SK-MEL-5 (cell line): ENCODE measurements at places on chromosomes 3 and 15. TPM values are rescaled to one million over a fixed set of nuclear protein-coding genes. Genes with fewer than 3 reads are reported as not detected.

DNA sequence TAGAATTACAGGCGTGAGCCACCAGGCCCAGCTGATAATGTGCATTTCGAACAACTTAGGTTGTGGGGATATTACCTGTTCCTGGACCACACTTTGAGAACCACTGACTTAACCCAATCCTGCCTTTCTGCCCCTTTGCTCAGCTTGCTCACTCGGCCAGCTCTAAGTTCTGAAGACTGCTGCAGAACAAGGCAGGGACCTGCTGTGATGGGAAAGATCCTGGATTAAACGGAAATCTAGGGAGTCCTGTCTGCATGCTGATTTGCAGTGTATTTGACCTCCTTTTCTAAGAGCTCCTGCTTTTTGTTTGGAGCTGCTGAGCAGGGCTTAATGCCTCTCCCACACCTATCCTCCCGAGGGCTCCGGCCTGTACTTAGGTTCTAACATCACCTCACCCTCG, 2.9 kb downstream of the LTK start:
- DNase-seq: no peak

Gene PIGB
- total RNA-seq: 24.3 and 24.6 TPM in 2 replicates

DNA sequence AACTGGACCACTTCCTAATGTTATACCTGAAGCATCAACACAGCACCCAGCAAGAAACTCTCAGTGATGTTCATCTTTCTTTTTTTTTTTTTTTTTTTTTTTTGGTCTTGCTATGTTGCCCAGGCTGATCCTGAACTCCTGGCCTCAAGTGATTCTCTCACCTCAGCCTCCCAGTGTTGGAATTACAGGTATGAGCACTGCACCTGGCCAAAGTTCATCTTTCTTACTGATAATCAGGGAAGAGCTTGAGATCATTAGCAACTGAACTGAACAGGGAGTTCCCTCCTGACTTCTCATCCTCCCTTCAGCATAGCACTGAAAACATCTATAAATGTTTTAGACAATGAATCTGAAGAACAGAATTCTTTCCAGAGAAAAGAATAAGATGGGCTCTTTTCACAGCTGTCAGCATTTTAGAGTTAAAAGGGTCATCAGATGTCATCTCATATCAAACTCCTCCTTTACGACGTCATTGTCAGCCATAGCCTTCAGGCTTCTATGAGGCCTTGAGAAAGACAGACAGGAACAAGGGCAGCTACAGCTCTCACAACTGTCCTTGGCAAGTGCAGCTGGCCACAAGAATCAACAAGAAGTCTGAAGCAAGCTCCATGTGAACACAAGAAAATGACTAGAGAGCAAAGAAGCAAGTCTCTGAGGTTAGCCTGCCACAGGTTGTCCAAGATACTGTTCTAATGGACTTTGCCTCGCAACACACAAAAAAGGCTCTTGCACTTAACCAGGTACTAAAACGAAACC, 33.8 kb downstream of the SCAP start:
- DNase-seq: peak; percentile 43

DNA sequence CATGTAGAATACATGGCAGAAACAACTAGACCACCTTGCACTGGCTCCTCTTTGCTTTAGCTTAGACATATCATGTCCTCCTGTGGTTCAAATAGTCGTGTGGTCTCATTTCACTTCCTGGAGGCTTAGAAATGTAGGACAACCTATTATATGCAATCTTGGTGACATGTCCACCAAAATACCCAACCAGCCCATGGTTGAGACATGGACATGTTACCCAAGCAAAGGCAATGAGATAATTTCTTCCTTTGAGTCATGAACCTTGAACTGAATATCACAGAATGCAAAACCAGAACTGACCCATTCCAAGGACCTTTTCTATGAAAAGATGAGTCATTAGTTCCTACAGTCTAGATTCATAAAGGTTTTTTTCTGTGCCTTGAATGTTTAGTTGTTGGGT, 309.0 kb upstream of the MDFIC2 start:
- no peak for DNase-seq

- DNase-seq: no peak
Measured at GRCh38 chr15:29889542-29890329, 67.5 kb upstream of the TJP1 start.

Gene NUTM1
- total RNA-seq: not detected in 2 replicates

Gene CYP1A2
- total RNA-seq: not detected in 2 replicates

GRCh38 chr3:47299381-47300318, 16.9 kb downstream of the KLHL18 start:
- no peak for DNase-seq

DNA sequence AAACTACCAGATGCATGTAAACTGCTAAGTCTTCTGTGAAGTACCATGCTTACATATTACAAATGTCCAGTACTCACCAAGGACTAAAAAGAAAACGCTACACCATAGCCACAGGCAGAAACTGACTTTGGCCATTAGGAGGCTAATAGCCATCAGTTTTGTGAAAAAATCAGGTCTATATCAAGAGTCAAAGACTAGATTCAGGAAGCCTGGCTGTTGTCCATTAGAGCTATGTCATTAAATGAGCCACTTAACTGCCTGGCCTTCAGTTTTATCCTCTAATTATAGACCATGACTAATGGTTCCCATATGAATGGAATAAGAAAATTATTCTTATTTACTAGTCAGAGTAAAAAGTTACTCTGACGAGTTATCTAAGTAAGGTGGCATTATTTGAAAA, 144.1 kb downstream of the VPS13C start:
- DNase-seq: no peak

GRCh38 chr15:101600035-101600434, 52.1 kb downstream of the TM2D3 start:
- no peak for DNase-seq

Gene ALG1L2
- total RNA-seq: not detected in 2 replicates

Gene DUSP7
- total RNA-seq: 11.9 and 12.6 TPM in 2 replicates

Gene KNG1
- total RNA-seq: not detected in 2 replicates

DNA sequence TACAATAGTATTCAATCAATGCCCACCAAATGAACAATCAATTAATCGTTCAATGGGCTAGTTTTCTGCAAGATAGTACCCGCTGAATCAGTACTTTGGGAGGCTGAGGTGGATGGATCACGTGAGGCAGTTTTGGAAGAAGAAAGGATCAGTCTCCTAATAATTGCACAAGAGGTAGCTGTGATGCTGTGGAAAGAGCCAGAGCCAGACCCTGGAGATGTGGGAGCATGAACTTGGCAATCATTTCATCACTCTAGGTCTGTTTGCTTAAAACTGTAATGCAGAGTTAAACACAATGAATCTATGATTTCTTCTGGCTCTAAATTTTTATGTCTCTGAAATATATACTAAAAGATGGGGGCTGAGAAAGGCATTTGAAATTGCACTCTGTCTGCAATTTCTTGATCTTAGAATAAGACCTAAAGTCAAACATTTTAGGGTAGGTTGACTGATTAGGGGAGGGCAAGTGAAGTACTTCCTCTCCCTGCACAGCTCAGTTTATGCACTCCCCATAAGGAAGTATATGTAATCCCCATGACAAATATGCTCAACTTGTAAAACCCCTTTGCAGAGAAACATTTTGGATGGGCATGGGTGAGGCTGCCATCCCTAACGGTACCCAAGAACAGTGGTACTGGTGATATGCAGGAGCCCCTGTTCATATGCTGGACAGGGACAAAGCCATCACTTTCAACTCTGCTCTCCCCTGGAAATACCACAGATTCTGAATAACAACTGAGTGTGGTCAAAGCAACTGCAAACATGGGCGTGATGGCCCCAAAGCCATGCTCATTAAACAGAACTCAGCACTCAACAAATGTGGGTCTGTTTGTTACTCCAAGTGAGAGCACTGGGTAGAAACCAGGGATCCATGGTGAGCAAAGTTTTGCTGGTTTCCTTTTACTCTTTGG, 28.6 kb upstream of the SPATA12 start:
- DNase-seq: no peak

DNA sequence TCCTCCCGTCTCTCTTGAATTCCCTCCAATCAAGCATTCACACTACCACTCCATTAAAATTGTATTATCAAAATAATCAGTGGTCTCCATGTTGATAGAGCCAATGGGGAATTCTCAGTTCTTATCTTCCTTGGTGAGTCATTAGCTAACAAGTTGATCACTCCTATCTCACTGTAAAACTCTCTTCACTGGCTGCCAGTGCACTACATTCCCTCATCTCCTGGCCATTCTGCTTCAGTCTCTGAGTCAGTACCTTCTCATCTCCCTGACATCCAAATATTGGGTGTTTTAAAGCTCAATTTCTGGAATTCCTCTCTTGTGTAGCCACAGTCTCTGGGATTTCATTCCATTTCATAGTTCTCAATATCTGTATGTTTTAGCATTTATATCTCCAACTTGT, 175.2 kb downstream of the ALDH1A2 start:
- DNase-seq: no peak

GRCh38 chr15:99333413-99333812, 82.1 kb downstream of the LRRC28 start:
- DNase-seq: no peak

DNA sequence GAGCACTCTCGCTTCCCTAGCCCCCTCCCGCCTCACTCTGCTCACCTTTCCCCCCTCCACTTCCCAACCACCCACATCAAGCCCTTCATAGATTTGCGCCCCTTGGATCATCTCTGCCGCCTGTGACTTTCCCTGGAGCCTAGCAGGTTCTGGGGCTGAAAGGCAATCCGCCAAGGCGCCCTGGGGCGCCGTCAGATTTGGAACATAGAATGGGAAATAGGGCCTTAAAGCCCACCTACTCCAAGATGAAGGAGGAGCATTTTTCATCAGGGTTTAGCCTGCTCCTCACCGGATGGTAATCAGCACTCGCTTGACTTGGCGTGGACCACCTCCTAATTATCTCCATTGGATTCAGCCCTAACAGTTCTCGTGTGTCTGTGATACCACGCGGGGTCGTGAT, 1.3 kb downstream of the CPNE4 start:
- DNase-seq: no peak

Gene SPTSSB
- not detected in 2 replicates for total RNA-seq

DNA sequence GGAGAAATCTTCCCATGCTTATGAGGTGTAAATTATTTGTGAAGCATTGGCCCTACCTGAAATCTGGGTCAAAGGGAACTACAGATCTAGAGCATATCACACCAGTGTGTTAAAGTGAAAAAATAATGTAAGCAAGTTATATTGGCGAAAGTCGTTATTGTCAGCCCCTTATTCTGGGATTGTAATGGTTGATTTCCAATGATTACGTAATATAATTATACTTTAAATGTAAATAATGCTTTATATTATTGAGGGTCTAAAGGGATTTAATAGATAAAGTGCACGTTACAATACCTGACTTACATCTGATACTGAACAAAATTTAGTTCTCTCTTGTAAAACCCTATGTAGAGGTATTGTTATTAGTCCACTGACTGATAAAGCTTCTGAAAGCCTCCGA, 101.2 kb downstream of the NEO1 start:
- no peak for DNase-seq

DNA sequence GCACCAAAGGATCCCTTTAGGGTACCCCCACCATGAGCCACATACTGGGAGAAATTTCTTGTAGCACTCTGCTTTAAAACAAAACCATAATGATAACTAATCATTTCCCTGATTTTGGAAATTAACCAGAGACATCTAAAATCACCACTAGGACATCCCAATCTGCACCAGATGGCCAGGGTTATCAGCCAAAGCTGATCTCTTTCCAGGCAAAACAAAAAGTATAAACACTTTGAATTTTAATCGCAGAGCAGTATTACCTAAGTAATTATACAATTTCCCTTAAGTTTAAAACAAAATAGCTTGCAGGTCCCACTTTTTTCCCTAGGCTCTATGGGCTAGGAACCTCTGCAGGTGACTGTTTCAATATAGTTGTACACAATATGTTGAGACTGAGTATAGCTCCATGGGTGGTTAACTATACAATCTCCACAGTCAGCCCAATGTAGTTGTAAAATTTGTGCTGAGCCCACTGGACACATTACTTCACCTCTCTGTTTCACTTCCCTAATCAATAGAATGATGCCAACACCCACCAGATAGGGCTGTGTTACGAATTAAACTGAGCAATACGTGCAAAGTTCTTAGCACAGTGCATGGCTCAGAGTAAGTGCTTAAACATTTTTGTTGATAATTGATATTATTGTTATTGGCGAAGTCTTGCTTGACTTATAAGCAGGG, 629 bp upstream of the NOX5 start:
- DNase-seq: no peak

DNA sequence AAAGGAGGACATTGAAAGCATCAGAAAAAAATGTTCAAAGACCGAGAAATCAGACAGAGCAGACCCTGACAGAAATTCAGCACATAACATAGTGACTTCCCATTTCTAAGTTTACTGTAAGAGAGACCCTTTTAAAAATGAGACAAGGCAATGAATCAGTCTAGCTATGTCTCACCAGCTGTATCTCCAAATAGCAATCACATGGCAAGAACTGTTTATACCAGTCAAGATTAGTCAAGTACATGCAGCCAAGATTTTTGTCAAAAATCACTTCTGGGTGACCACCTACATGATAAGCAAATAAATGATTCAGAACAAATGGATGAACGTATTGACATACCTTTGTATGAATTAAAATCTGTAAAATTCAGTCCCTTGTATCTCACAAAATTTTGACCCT, 138.0 kb downstream of the DTWD1 start:
- DNase-seq: no peak

Gene POLR2M
- 339 and 530 TPM in 2 replicates for total RNA-seq

Gene TIMMDC1
- 273 and 289 TPM in 2 replicates for total RNA-seq

Gene GHRL
- total RNA-seq: not detected in 2 replicates

DNA sequence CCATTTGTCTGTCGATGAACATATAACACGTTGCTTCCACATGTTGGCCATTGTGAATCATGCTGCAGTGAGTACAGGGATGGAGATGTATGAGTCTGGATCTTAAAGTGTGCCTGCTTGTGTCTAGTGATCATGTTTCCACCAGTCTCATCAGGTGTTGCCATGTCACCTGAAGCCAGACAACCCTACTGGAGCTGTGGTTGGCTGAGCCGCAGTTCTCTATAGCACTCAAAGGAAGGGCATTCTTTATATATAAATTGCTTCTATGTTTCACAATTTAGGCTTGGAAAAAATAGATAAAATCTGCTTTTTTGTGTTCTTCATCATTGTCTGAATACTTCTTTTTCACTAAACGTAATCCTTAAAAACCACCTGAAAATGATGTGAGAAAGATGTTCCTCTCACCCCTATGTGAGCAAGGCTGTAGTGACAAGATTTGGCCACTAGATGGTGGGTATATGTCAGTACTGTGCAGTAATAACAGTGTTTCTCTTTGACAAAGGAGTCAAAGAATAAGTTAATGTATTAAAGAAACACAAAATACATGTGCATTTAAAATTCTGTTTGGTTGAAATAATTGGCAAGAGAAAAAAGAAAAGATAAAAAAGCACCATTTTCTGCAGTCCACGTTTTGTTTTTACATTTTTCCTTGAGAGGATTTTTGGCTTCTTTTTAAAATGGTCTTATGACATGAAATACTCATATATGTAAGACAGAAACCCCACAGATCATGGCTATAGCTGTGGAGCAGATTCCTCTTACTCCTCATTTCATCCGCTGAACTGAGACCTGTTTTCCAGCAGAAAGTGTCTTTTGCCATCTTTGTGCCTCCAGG, 394.5 kb upstream of the DPPA4 start:
- peak; percentile 70 for DNase-seq

DNA sequence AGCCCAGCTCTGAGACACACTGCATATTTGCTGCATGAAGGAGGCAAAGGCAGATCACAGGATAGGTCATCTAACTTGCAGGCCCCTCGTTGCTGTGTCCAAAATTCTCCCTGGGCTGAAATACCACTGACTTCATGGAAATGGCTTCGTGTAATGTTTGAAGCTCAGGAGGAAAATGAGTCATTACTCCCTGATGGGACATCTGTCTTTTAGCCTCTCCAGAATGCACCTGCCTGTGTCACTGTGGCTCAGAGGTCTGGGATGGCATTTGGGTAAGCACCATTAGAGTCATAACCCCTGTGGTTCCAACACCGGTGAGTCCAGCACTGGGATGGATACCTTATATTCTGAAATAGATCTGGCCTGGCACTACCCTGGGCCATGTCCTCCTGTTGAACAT, 51.5 kb downstream of the IL12A start:
- no peak for DNase-seq

Gene VGLL3
- 0.05 and 0.08 TPM in 2 replicates for total RNA-seq
